Mammary microvascular endothelial cell (primary cell): ENCODE measurements at places on chromosomes 3 and 15. TPM values are rescaled to one million over a fixed set of nuclear protein-coding genes. Genes with fewer than 3 reads are reported as not detected.

REC114 gene
- total RNA-seq: not detected in 2 replicates

PP2D1 gene
- total RNA-seq: not detected in 2 replicates

VILL gene
- total RNA-seq: 4.2 and 4.3 TPM in 2 replicates

LRTM1 gene
- not detected in 2 replicates for total RNA-seq

CPNE9 gene
- total RNA-seq: 0.30 TPM in 1 of 2 replicates, not detected in the other

TRH gene
- not detected in 2 replicates for total RNA-seq
